Cardiac muscle cell (in vitro differentiated cells and primary cell): ENCODE measurements at places on chromosomes 16 and 17. TPM values are rescaled to one million over a fixed set of nuclear protein-coding genes. Genes with fewer than 3 reads are reported as not detected.

DNA sequence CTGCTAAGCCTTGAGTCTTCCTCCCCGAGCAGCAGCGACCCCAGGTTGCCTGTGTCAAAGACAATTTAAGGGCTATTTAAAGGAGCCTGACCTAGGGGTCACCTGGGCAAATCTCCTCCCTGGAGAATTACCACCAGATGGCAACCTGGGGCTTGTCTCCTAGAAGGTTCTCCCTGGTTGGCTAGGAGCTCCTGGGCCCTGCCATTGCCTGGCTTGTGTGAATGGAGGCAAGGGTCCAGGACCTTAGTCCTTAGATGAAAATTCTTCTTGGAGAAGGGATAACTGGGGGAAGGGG, 51.3 kb upstream of the TAC4 start:
- H3K4me3 ChIP-seq, result no peak overlapping the region
- H3K27ac ChIP-seq, result no peak overlapping the region
- H3K27me3 ChIP-seq, result peaks cover 38% of the 10 kb centered on the region
- DNase-seq, result peak; percentile 42
- no peaks in the 10 kb centered on the region for H3K4me1 ChIP-seq
- no peaks in the 10 kb centered on the region for H3K36me3 ChIP-seq

DNA sequence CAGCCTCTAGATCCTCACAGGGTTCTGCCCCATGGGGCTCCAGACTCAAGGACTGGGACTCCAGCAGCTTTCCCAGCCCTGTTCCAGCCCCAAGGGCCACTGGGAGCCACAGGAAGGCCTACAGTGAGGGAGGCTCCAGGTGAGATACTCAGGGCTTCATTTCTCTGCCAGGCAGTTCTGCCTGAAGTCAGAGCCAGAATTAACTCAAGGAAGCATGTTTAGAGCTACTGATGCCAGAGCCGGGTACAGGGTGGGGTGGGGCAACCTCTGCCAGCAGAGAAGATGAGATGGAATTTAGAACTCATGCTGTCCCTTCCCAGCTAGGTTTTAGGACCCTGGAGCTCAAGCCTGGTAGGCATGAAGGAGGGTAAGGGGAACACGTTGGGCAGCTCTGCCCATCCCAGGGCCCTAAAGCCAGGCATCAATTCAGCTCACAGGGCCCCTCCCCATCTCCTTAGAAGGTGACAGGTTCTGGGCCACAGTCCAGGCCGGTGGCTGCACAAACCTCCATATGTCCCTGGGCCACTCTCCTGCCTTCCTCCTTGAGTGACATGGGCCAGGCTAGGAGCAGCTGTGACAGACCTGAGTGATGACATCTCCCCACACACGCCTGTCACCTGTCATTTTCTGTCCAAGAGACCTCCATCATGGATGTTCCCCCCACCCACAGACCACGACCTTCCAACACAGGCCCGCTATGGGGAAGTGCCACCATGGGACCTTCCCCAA, 24.5 kb upstream of the SPPL2C start:
- no peaks in the 10 kb centered on the region for H3K36me3 ChIP-seq
- no peak overlapping the region for H3K4me3 ChIP-seq
- no peaks in the 10 kb centered on the region for H3K4me1 ChIP-seq
- no peak for DNase-seq

DNA sequence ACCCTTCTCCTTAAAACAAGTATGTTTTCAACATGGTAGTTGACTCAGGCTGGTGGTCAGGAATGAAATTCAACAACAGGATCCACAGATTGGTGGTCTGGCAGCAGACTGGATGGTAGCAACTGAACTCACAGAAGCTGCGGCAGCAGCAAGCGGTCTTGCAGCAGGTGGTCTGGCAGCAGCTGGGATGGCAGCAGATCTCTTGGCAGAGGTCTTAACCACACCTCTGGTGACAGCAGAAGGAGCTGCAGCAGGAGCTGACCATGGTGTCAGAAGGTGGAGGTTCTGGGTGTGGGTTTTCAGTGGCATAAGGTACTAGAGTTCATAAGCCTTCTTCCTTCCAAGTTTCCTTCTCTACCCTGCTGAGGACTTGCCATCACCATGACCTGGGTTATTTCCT, 2.2 kb upstream of the KRTAP4-1 start:
- H3K27ac ChIP-seq, result no peak overlapping the region
- no peaks in the 10 kb centered on the region for H3K36me3 ChIP-seq
- no peaks in the 10 kb centered on the region for H3K4me1 ChIP-seq

GRCh38 chr16:8120001-8120400, 470.3 kb downstream of the TMEM114 start:
- H3K27ac ChIP-seq, result no peak overlapping the region
- DNase-seq, result no peak
- no peaks in the 10 kb centered on the region for H3K4me1 ChIP-seq
- no peaks in the 10 kb centered on the region for H3K36me3 ChIP-seq

IRX3 gene
- 207 and 209 TPM in 2 replicates for total RNA-seq
